ENCODE measurements at places on chromosomes 5 and 9.

DNA sequence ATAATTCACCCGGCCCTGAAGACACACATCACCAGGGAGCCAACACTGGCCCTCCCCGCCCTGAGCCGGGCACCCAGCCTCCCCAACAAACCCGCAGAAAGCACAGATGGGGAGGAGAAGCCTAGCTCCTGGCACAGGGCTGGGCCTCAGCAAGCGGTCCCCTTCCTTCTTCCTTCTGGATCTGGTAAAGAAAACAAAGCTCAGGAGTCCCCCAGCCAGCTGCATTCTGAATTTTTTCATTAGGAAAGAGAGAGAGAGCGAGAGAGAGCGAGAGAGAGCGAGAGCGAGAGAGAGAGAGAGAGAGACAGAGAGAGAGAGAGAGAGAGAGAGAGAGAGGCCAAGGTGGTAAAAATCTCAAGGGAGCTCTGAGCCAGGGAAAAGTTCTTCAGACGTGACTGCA, 195.7 kb downstream of the CRB2 start:
- DNase-seq, result no peak

DNA sequence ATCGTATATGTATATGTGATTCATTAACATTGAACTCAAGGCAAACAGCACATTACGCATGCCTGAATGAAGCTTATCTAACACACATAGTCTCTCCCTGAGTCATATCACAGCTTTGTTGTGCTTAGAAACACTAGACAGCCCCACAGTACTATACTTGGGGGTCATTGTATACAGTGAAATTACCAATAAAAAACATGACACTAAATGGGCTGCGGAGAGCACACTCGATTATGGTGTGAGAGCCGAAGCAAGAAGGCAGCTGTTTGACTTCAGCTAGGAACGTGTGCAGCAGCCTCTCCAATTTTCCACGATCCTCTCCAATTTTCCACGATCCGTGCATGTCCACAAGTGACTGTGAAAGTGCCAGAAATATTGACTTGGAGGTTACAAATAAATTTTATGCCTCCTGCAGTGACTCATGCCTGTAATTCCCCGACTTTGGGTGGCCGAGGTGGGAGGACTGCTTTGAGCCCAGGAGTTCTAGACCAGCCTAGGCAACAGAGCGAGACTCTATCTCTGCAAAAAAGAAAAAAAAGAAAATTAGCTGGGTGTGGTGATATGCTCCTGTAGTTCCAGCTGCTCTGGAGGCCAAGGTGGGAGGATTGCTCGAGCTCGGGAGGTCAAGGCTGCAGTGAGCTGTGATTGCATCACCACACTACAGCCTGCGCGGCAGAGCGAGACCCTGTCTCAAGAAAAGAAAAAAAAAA, 102.4 kb downstream of the DAPK1 start:
- no peak for DNase-seq

GRCh38 chr5:121164632-121165031, 687.0 kb upstream of the FTMT start:
- DNase-seq, result no peak

- DNase-seq, result peak; percentile 55
Observed at GRCh38 chr5:76714751-76715485, 1.0 kb upstream of the F2R start.

GRCh38 chr9:4318326-4318725, 18.5 kb upstream of the GLIS3 start:
- no peak for DNase-seq

- peak; percentile 36 for DNase-seq
Observed at GRCh38 chr5:2302169-2302568, 419.4 kb upstream of the IRX4 start.

- DNase-seq, result no peak
Observed at GRCh38 chr5:25970906-25971489, 1067.4 kb downstream of the CDH9 start.

GRCh38 chr5:115439042-115439441, 105.5 kb downstream of the FEM1C start:
- DNase-seq, result no peak

DNA sequence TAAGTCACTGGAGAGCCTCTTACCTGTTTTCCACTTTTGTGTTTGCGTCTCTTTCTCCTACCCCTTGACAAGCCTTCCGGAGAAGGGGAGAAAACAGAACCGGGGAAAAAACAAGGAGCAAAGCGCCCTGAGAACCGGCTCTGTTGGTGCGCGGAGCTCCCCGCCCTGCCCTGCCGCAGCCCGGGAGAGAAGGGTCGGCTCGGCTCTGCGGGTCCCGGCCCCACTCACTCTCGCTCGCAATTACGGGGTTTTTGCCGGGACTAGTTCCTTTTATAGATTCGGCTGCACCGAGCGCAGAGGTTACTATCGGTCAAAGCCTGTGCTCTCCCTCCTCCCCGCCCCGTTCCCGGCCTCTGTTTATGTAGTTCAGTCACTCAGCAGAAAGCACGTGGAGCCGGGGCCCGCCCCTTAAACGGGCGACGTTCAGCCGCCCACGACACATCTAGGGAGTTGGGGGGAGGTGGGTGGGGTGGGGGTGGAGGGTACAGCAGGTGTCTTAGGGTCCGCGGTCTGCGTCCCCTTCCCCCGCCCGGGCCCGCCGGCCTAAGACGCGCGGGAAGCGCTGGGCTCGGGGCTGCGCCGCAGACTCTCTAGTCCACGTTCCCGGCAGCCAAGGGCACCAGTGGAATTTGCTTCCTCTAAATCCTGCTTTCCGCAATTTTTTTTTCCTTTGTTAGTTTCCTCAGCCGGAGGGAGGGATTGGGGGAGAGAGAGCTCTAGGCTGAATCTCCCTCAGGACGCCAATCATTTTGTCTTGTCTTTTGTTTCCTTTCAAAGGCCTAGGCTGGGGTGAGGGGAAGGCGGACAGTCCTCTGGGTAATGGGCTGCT, at the start of gene ABCA1:
TSS of gene ABCA1 (minus strand) at position 244 of the 829 bp plus-strand sequence. CDS start 24,476 bp downstream, outside the sequence.
- DNase-seq, result peak; percentile 86
